ENCODE measurements at places on chromosomes 4 and X.

DNA sequence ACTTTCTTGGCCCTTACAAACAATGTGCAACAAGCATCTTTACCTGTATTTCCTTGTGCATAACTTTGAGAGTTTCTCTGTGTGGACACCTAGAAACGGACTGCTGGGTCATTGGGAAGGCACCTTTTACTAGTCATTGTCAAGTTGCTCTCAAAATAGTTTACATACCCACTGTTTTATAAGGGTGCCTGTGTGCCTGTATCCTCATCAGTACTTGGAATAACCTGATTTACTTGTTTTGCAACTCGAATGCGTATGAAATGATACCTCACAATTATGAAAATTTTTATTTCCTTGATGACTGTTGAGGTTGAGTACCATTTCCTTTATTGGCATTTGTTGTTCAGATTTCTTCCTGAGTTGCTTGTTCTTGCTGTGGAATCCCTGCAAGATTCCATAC lies 150.8 kb downstream of the STIM2 start:
- no peak for DNase-seq

- DNase-seq, result peak; percentile 34
Measured at GRCh38 chrX:155068165-155068564, 2.8 kb downstream of the CMC4 start.

- DNase-seq, result no peak
Measured at GRCh38 chr4:154562697-154563254, at the start of gene FGB. Gene FGB (plus strand): TSS chr4:154563011. CDS start chr4:154563019, 8 bp downstream.

GRCh38 chrX:13151828-13152517 lies 107.6 kb upstream of the FAM9C start:
- peak; percentile 64 for DNase-seq

GRCh38 chrX:88613338-88613737 lies 133.7 kb upstream of the CPXCR1 start:
- peak; percentile 1 for DNase-seq

DNA sequence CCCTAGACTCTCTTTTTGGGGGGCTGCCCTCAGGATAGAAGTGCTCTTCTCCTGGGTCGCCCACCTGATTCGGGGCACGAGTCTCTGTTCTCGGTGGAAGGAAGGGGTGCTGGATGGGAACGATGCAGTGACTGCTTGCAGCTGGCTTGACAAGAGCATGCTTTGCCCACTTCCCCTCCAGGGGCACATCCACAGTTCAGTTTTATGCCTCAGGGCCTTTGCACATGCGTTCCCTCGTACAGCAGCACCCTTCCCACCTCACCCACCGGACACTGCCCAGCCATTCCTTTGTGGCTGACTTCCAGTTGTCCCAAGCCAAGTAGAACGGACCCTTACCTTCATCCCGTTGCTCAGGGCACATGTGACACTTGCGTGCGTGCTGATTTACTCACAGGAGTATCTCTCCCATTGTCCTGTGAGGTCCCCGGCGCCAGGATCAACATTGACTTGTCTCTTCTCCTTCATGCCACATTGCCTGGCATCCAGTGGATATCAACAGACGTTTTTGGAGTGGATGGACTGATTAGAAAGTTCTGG lies 60.0 kb downstream of the C4orf50 start:
- DNase-seq, result no peak

- DNase-seq, result peak; percentile 23
Measured at GRCh38 chr4:82710197-82710929, 88.2 kb downstream of the SCD5 start.

DNA sequence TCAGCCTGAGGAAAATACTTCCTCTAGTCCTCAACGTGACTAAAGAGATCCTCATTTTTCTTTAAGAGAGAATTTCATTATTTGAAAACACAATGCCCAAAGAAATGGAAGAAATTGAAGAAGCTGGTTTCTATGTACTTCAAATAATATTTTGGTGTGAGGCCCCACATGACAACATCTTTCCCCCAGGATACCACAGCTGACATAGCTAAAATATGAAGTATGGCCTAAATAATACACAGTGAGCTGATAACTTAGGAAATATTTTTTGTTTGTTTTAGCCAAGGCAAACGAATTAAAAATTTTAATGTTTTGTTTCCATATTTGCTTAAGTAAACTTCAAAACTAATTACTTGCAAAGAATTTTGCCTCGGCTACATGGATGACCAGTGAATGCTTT lies 149.2 kb downstream of the CBR4 start:
- no peak for DNase-seq

DNA sequence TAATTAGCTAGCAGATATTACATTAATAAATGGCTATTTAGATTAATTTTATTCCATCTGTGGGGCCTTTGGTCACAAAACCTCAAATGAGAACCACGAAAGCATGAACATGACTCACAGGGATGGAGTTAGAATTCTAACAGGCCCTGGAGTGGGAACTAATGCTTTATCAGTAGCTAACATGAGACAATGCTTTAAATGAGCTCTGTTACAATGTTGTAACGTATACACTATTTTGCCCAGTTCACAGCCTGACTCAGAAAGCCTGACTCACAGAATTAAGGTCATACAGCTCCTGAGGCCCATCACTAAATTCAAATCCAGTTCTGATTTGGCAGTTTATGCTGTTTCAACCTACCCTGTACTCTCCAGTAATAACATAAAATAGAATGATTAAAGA lies 23.2 kb downstream of the VEGFC start:
- DNase-seq, result peak; percentile 77

DNA sequence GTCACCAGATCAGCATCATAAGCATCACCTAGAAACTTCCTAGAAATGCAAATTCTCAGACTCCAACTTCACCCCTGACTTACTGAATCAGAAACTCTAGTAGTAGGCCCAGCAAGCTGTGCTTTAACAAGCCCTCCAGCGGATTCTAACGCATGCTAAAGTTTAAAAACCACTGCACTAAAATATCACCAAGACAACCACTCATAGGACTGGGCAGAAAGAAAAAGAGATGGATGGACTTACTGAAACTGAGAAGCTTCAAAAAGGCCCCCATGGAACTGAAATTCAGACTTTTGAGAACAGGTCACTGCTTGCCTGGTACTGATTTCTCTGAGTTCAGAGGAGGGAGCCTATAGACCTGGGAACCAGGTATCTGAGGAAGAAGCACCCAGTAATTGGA lies 40.1 kb downstream of the FAM241A start:
- no peak for DNase-seq

DNA sequence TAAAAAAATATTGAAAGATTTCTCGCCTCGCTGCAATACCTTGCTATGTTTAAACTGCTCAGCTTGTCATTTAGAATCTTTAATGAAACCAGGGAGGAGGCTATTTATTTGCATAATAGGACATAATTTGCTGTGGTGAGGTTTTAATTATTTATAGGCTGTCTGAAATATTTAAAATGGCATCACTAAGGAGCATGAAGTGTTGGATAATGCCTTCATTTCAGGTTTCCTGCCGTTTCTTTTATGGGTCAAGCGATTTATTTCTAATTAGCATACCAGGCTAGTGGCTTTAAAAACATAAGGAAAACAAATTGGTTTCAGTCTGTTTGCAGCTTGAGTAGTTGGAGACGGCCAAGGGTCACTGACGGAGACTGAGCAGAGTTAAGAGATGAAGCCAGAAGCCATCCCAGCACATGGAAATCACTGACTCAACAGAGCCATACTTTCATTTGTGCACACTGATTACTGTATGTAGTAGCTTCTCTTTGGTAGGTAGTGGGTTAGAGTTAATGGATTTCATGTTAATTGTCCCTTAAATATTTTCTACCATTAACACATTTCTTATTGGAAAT lies 1962.4 kb upstream of the TENM3 start:
- peak; percentile 13 for DNase-seq

DNA sequence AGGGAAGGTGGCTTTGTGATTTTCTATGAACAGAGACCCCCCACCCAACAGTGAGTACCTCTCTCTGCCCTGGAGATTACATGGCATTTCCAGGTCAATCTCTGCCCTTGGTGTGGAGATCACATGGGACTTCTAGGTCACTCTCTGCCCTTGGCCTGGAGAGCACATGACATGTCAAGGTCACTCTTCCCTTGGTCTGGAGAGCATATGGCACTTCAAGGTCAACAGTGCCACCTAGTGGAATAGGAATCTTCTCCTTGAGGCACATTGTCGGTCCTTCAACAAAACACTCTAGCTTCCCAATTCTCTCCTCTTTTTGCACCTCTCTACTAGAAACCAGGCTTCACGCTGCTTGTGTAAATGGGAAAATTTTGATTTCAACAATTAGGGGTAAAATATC lies 66.2 kb upstream of the TACR3 start:
- DNase-seq, result peak; percentile 16

- no peak for DNase-seq
Measured at GRCh38 chr4:48311896-48312295, 29.4 kb upstream of the SLAIN2 start.

GRCh38 chr4:11768251-11768972 lies 339.7 kb upstream of the HS3ST1 start:
- DNase-seq, result no peak

- DNase-seq, result no peak
Measured at GRCh38 chrX:8125566-8125965, 45.5 kb downstream of the VCX2 start.

- no peak for DNase-seq
Measured at GRCh38 chrX:133412665-133413064, 2.6 kb downstream of the GPC4 start.

- DNase-seq, result no peak
Measured at GRCh38 chr4:121227341-121227792, 63.2 kb upstream of the TNIP3 start.

DNA sequence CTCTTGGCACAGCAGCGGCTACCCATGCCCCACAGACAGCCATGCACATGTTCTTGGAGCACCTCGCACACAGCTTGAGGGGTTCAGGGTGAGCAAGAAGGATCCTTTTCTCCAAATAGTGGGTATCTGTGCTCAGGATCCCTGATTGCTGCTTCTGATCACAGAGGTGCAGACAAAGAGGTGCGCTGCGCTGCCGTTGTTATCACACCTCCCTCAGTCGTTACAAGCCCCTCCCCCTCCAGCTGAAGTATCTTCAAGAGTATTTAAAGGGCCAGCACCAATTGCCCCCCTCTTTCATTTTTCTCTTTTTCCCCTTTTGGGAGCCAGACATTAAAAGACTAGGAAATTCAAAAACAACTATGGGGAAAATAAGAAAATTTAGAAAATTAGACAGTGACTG lies 44.3 kb downstream of the NELFA start:
- no peak for DNase-seq

DNA sequence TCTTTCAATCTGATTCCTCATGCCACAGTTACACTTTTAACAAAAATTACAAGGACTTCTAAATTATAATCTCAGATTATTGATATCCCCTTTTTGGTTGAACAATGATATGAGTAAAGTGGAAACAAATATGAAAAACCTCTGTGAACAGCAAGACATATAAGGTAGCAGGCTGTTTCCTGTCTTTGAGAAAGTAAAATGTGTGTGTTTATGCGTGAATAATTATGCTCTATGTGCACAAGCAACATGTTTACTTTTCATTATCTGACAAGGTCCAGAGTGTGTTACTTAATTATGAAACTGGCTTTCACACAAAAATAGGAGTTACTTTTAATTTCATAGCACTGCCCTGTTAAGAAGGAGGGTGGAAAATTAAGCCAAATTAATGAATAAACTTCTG lies 43.1 kb downstream of the DDIT4L start:
- no peak for DNase-seq

GRCh38 chr4:82901183-82901718 lies 716 bp downstream of the THAP9 start:
- no peak for DNase-seq
